Hematopoietic multipotent progenitor cell (in vitro differentiated cells): ENCODE measurements at places on chromosomes 12 and 14. TPM values are rescaled to one million over a fixed set of nuclear protein-coding genes. Genes with fewer than 3 reads are reported as not detected.

Gene SOX5
- total RNA-seq, result 0.27 TPM

Gene KRT6B
- total RNA-seq, result not detected

Gene RTN1
- 0.54 TPM for total RNA-seq

Gene GZMH
- 0.27 TPM for total RNA-seq

Gene ZBTB42
- total RNA-seq, result 11.8 TPM

DNA sequence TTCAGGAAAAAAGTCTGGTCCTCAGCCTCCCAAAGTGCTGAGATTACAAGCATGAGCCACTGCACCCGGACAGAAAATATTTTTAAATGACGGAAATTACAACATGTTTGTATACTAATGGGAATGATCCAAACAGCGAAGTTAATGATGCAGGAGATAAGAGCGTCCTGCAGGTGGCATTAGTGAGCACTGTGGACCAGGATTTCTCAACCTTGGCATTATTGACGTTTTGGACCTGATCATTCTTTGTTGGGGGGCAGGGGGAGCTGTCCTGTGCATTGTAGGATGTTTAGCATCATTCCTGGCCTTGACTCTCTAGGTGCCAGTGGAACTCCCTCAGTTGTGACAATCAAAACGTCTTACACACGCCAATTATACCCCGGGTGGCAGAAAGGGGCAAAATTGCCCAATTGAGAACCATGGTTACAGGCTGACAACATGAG, 34.1 kb downstream of the SCFD1 start:
- DNase-seq, result peak; percentile 23

GRCh38 chr12:110071504-110071903, 23.2 kb upstream of the C12orf76 start:
- DNase-seq, result no peak

GRCh38 chr12:65334521-65334920, 56.0 kb downstream of the MSRB3 start:
- DNase-seq, result no peak

GRCh38 chr14:57748279-57748678, 117.6 kb downstream of the SLC35F4 start:
- DNase-seq, result no peak

DNA sequence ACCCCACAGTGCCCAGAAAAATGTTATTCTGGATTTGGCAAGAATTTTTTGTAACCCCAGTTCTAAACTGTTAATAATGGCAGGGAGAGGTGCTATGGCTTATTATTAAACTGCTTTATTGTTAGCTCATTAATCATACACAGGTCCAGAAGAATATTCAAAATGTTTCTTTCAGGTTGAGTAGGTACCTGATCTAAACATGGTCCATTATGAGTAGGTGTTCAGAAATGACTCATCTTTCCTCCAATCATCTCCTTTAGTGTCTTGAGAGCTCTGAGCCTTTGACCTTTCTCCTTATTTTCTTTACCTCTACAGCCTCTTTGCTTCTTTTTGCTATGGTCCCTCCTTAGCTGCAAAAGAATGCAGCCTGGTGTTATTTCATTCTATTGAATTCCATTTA, 211.0 kb upstream of the GARIN6 start:
- DNase-seq, result no peak

- DNase-seq, result no peak
Observed at GRCh38 chr14:68526512-68527091, 266.3 kb downstream of the ZFP36L1 start.

DNA sequence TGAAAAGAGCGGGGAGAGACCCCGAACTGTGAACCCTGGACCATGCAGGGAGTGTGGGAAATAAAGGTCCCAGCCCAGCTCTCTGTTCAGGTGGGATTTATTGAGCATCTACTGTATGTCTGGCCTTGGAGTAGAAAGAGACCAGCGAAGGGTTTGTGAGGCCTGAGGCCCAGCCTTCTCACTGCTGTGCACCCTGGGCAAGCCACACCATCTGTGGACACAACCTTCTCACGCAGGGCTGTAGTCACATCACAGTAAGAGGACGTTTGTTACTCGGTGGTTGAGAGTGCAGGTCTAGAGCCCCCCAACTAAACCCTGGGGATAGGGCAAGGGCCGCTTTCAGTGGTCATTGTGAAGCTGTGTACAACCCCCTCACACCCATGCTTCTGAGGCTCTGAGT, 18.2 kb downstream of the FAM222A start:
- DNase-seq, result no peak

- DNase-seq, result no peak
Observed at GRCh38 chr14:101478096-101478495, 83.2 kb upstream of the DIO3 start.

GRCh38 chr14:32480337-32480736, 151.2 kb downstream of the AKAP6 start:
- no peak for DNase-seq

GRCh38 chr12:124443931-124444712, 123.3 kb downstream of the NCOR2 start:
- no peak for DNase-seq

DNA sequence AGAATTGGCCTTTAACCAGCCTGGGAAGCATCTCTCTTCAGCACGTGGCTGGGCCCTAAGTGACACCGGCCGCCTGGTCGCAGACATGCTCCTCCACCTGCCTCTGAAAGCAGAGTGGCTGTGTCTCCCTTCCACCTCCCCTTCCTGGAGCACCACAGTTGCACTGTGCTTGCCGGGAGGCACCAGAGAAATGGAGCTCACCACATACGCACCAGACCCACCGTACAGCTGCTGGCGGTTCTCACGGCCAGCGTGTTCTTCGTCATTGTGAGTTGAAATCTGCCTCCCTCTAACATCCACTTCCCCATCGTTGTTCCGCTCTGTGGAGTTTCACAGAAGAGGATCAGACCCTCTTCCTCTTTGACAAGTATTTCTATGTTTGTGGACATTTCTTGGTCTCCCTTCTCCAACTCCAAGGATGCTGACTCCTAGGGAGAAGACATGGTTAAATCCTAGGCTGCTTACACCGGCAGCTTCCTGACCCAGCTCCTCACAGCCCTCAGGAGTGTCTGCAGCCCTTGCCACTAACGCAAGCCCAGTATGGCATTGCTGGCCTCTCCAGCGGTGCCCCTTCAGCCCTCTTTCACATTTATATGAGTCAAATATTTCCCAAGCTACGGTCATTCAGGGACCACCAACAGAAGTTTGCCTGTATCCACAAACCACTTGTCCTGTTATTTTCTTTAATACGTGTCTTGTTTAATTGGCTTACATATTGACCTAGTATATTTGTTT, 11.5 kb upstream of the KRT5 start:
- DNase-seq, result peak; percentile 16

GRCh38 chr12:116604178-116604895, 45.2 kb downstream of the MAP1LC3B2 start:
- DNase-seq, result no peak

DNA sequence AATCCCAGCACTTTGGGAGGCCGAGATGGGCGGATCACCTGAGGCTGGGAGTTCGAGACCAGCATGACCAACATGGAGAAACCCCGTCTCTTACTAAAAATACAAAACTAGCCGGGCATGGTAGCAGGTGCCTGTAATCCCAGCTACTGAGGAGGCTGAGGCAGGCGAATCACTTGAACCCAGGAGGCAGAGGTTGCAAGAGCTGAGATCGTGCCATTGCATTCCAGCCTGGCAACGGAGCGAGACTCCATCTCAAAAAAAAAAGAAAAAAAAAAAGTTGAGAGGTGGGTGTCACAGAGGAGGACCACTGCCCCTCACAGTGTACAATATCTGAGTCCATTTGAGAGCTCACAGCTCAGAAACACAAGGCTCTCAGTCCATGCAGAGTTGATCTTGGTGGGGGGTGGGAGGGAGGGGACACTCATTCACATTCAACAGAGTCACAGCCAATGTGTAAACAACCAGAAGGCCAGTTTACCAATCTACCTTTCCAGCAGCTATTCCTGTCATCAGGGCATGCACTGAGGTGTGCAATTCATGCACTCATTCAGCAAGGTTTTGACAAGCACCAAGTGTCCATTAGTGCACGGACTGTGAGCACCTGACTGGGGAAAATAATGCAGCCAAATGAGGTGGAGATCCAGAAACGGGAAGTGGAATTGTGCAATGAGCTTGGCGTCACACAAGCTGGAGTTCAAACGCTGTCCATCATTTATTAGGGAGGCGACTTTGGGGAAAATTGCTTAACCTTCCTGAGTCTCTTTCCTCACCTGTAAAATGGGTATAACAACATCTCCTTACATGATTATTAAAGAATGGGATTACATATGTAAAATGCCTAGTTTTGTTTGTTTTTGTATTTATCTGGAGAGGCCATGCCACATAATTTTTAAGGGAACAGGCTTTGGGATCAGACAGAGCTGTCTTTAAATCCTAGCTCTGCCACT, 4.4 kb upstream of the EIF5 start:
- peak; percentile 43 for DNase-seq

DNA sequence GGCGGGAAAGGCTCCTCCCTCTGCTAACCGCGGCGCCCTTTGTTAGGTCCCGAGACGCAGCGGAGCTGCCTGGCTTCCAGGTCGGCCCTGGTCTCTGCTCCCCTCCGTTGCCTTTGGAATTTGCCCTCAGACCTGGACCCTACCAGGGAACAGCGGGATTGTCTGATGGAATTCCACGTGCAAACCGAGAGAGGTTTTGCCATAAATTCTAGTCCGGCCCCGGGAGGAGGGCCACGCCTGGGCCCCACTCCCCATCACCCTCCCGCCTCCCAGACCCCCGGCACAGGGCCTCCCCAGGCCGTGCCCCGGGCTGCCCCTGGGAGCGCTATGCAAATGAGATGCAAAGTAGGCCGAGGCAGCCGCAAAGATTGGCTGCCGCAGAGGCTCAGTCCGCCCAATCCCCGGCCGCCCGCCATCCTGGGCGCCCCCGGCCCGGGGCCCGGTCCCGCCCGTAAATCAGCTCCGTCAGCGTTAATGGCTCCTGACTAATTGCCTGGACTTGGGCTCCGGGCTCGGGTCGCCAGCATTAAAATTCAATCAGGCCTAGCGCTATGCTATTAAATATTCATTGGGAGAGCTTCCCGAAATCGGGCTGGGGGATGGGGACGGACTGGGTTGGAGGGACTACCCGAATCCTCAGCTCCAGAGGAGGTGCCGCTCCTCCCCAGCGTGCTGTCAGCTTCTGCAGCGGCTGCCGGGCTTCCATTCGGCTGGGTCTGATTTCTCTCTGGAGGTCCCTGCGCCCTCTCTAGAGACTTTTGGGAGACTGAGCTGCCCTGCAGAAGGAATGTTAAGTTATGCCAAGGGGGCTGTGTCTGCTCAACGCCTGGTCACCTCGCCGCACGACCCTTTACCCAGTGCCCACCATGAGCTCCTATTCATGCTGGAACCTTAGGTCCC, 15.7 kb upstream of the FIGNL2 start:
- DNase-seq, result no peak

DNA sequence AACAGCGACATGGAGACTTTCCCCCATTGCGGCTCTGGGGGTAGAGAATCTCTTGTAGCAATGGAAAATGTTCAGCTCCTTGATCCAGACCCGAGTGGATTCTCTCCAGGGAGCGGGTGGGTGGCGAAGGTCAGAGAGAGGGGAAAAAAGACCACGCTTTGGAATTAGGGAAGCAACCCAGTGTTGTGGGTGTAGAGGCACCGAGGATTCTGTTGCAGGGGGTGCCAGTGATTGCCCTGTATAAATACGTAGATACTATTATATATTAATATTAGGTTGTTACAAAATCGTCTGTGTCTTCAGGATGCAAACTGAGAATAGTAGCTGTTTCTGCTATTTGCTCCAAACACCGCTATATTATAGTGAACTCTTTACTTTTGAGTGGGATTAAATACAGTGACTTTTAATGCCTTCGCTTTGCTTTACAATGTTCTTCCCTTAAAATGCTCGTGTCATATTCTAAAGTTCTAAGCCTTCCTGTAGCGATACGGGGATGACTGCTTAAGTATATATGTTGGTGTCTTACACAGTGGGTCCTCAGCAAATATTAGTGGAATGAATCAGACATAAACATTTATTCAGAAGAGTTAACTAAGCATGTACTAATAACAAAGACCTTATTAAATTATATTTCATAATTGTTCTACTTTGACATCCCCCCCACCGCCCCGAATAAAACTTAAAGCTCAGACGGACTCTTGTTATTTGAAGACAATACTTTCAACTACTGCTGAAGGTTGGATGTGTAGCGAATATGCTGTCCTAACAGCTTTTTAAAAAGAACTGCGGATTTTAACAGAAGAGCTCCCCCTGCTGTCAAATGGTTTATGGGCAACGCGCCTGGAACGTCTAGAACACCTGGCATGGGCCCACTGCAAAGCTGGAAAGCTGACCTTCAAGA, 136.4 kb upstream of the KRAS start:
- DNase-seq, result peak; percentile 92
